ENCODE measurements at places on chromosomes 3 and 15.

- DNase-seq: no peak
These were observed 50.8 kb upstream of the RPL32 start for GRCh38 chr3:12891985-12892839.

GRCh38 chr15:62977952-62978811, 64.4 kb upstream of the TPM1 start:
- no peak for DNase-seq

GRCh38 chr3:100789579-100789978, 80.3 kb downstream of the TFG start:
- DNase-seq: no peak

GRCh38 chr3:80232760-80233159, 465.0 kb upstream of the ROBO1 start:
- DNase-seq: no peak

- DNase-seq: no peak
These were observed 21.5 kb upstream of the CPNE9 start for GRCh38 chr3:9682096-9682495.

GRCh38 chr15:93068581-93069199, 20.3 kb downstream of the RGMA start:
- DNase-seq: no peak

DNA sequence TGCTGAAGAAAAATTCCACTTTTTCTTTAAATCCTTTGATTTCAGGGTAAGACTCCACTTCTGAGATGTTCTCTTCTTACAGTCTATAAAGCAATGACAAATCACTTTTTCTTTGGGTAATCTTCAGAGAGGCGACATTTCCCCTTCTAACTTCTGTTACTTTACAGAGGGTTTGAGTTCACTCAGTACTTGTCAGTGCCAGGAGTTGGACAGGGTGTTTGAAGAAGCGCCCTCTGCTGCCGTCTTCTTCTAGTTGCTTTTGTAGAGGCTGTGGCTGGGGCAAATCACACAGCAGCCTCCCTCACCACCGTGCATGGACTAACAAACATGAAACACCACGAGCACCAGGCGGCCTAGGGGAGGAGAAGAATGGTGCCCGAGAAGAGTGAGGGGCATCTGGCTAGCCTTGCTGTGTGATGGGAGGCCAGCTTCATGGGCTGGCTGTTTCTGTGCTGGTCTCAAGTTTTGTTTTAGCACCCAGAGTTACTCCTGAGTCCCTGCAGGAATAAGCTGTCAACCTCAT, at the start of gene CD80:
TSS of gene CD80 (minus strand) at position 174 of the 523 bp plus-strand sequence. CDS start 1,886 bp downstream, outside the sequence.
- no peak for DNase-seq

DNA sequence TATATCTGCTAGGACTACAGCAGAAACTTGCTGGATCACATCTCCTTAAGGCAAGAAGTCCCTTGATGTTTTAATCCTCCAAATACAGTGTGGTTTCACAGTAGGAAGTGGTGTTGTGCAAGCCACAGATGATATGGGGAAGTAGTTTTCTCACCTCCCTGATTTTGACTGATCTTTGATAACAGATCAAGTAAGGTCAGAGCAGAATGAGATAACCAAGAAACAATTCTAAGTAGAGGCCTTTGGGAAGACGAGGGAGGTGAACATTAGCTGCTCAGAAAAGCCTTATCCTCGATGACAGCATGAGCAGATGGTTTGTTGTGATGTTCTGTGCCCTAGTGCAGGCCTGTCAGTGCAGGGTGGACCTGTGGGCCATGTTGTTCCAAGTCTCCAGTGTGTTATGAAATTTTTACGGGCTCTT, 61.3 kb downstream of the RIOX2 start:
- peak; percentile 80 for DNase-seq

DNA sequence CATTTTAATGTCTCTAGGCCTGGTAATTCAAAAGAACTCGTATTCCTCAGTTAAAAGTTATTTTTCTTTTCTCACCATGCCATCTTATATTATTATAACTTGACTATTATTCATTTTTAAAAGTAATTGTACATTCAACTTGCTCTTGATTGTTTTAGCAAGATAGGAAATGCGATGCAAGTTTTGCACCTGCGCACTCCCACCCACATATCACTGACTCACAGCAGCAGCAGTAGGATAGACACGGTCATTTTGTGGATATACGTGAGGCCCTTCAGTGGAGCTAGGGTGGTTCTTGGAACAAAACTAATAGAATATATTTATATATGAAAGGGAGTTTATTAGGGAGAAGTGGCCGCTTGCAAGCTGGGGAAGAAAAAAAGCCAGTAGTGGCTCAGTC, 95.5 kb upstream of the UBE3A start:
- no peak for DNase-seq
